ENCODE measurements at places on chromosomes 2 and 18.

DNA sequence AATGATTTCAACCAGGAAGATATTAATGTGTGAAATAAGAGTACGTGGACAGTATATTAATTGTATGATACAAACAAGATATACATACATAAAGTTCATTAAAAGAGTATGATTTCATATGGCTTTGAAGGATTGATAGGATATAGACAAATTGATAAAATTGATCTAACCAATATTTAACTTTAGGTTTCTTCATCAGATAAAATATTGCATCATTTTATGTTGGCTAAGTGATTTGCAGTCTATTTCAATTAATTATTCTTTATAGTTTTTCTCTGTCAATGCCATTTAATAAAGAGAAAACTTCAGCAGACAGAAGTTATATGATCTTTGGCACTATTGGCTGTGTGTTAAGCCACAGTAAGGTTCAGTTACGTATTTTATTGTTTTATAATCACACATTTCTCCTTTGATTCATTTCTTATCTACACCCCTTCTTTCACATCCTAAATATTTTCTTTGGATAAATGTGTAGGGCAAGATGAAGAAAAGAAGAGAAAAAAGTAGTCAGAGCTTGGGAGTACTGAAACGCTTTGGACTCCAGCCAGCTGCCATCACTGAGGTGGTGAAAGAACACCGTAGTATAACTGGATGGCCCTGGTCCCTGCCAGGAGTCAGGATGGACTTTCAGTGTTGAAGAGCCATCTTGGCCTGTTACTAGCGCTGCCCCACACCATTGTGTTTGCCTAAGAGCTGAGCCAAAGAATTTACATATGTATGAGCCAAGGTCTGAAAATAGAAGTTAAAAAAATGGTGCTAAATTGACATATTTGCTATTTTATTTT is 9.8 kb upstream of the CPS1 start:
- no peak for DNase-seq

DNA sequence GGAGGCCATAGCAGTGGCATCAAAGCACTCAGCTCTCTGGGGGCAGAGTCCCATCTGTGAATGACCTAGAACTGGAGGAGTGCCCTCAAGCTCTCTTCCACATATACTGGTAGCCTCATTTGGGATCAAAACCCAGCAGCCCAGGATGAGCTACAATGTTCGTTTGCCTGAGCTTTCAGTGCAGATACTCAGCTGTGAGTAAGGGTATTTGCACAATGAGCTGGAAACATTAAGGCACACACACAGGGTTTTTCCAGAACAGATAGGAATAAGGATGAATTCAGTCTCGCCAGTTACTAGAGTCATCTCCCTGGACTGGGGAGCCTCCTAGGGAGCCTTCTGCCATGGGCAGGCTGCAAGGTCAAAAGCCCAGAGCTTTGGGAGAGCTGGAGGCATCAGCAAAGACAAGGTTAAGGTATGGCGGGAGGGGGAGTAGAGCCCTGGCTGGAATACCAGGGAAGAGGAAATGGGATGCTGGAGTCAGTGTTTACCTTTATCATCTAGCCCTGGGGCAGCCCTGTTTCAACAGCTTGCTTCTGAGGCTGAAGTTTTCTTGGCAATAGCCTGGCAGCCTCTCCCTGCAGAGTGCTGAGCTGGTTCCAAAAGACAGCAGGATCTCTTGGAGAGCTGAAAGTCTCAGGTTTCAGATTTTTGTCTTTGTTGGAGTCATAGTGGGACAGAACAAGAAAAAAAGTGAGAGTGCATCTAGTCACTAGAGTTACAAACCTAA is 187.7 kb downstream of the LOXHD1 start:
- DNase-seq: no peak

DNA sequence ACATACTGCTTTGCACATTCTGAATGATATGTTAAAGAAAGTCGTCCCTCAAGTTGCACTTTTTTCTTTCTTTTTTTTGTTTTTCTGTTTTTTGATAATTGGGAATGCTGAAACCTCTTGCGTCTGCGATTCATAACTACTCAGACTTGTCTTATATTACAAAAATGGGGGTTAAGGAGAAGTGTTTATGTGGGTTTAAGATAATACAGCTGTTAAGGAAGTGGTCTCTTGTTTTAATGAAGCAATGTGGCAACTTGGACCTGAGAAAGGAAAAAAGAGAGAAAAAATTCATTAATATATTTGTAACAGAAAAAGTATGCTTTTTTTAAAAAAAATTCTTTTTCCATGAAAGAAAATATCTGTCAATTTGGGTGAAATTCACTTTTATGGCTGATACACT is 268.5 kb upstream of the CCDC68 start:
- DNase-seq: no peak

DNA sequence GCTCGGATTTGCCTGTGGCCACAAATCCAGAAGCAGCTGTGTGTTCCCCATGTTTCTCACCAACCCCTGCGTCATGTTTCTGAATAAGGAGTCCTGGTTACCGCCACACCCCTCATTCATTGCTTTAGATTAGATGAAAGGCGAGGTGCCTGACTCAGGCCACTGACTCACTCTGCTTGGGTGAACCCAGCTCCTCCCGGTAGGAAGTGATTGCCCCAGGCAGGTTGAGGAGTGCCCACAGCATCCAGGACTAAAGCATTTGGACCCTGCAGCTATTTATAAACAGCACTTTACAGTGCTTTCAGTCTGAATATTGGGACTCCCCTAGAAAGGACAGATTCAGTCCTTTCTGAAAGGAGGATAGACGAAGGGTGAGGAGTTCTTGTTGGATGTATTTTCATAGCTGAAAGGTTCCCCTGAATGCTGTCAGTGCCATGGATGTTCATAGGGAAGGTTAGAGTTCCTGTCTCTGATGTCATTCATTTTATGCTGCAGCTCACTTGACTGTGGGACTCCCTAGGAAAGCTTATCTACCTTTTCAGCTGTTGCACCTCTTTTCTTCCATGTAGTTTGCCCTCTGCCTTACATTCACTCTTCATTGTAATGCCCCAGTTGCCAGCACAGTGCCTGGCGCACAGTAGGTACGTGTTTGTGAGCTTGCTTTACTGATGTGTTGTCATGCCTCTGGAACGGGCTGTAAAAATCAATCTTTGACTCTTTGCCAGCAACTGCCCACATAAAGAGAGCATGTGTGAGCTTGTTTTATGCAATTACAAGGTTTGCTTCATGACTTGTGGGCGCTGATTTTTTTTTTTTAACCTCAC is 14.9 kb downstream of the ITGA6 start:
- no peak for DNase-seq

DNA sequence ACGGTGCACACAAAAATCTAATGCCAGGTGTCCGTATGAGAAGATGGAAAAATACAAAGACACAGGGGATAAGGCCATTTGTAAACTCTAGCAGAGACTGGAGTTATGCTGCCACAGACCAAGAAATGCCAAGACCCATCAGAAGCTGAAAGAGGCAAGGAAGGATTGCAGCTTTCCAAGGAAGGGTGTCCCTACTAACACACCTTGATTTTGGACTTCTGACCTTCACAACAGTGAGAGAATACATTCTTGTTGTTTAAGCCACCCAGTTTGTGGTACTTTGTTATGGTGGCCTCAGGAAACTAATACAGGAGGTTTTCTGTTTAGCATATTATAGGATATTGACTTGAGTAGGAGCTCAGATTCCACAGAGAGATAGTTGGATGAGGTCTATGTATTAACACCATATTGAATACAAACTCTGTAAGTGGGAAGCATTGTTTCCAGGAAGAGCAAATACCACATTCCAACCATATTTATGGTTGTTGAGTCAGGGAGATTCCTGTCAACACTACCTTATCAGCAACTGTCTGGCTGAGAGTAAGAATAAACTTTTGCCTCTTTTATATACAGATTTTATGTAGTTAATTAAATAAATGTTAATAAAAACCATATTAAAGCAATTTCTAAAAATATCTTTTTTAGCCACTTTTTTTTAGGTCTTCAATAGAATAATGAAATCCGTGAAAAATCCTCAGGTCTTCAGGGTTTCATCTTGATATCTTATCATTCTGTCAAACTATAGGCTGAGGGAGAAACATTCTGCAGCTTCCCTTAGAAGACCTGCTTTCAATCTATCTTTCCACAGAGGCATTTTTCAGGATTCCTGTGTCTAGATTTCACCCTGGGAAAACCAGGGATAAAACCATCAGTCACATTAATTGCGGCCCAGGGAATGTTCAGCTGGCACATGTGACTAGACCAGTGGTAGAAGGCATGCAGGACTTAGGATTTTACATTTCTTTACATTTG is 35.4 kb upstream of the HNMT start:
- no peak for DNase-seq

DNA sequence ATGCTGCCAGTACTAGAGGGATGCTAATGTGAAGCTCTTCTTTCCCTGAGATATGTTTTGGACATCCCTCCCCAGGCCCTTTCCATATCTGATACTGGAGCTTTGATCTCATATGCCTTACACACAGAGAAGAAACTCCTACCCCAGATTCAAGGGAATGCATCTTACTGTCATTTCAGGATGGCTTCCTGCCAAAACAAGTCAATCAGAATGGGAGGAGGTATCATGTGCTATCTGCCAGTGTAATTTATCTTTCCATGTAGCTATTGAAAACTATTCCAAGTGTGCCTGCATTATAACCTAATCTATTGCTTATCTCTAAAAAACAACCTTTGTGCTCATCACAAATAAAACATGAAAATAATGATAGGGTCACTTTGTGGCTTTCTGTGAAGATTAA is 269.9 kb upstream of the SETBP1 start:
- DNase-seq: no peak
